Liver (tissue), 10 donors: ENCODE measurements at places on chromosomes 2 and 18.

- DNase-seq, result no peak
Measured at GRCh38 chr2:187917535-187917934, 363.3 kb upstream of the TFPI start.

DNA sequence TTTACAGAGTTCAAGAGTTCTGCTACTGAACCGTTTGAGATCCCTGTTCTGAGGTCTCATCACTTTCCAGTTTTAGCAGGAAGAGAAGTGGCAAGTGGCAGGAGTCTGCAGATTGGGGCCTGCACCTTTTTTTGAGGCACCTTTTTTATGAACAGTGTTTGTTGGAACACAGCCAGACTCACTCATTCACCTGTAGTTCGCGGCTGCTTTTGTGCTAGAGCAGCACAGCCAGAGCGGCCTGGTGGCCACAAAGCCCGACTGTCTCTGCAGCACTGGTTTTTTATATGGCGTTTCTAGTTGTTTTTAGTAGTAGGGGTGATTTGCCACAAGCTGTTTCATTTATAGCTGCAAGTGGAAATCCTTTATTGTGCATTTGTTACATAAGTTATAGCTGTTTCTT, 8.6 kb downstream of the ACP1 start:
- no peak for DNase-seq

DNA sequence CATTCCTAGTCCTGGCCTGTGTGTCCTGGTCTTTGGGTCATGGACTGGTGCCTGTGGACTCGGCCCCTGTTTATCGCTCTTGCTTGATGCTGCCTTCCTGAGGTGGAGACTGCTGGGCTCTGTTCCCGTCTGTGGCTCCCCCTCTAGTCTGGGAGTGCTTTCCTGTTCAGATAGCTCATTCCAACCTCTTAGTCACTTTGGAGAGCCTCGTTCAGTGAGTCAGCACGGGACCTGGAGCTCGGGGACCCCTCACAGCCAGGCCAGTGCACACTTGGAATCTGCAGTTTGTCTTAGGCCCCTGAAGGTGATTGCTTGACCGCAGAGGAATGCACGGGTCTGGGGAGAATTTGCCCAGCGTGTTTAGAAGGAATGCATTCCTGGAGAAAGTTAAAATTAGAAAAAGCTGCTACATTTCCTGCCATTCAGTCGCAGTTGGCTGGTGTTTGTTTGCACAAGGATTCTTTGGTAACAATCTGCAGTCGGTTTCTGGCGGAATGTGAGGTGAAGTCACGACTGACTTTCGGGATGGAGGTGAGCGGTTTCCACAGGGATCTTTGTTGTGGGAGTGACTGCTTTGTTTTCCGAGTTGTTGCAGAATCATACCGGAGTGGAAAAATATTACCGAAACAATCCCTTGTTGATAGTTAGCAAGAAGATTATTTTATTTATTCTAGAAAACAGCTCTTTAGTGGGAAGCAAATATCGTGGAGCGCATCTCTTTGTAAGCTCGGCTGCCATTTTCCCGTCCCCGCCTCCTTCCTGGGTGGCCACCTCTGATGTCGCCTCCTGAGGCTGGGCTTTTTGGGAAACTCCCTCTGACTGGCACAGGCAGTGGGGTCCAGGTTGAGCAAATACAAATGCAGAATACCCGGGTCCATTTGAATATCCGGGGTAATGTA, 29.6 kb downstream of the SH3BP4 start:
- no peak for DNase-seq

GRCh38 chr2:11411768-11412448, 54.1 kb downstream of the E2F6 start:
- no peak for DNase-seq

GRCh38 chr18:29078273-29078672, 901.3 kb upstream of the CDH2 start:
- DNase-seq, result no peak

GRCh38 chr2:217065012-217065290, 205.1 kb upstream of the TNP1 start:
- no peak for DNase-seq

DNA sequence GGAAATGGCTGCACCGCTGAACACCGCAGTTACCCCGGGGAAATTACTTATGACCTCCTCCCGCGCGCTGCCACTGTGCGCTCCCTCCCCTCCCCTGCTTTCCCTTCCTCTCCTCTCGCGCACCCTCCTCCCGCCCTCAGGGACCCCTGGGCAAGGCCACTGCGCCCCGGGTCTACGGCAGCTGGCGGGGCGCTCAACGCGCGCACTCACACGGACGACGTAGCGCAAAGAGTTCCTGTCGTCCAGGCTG, 7.9 kb downstream of the ALPP start:
- no peak for DNase-seq

- DNase-seq, result peak; percentile 33
Measured at GRCh38 chr2:60337142-60337497, 216.3 kb downstream of the BCL11A start.

GRCh38 chr2:189113963-189114362, 65.6 kb downstream of the COL5A2 start:
- no peak for DNase-seq

DNA sequence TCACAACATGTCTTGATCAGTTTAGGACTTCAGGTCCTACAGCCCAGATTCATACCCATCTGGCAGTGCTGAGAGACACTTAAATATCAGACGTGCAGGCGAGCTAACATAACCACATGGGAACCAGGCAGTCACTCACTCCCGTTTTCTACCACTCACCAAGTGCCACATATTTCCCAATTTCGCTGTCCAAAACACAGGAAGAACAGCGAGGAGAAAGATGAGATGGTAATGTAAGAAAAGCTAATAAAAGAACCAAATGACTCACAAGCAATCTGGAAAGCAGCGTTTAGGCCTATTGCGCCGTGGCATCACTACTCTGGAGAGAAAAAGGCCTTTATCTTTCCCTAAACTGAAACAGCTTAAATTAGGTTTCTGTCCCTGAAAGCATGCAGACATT, 647.8 kb upstream of the SLC39A10 start:
- DNase-seq, result no peak

GRCh38 chr2:155944218-155944617, 388.3 kb downstream of the NR4A2 start:
- no peak for DNase-seq

- no peak for DNase-seq
Measured at GRCh38 chr2:159010963-159011362, 42.5 kb downstream of the TANC1 start.

- no peak for DNase-seq
Measured at GRCh38 chr2:50547521-50547920, 484.4 kb downstream of the NRXN1 start.

- no peak for DNase-seq
Measured at GRCh38 chr18:75533209-75533608, 105.7 kb upstream of the SMIM21 start.

DNA sequence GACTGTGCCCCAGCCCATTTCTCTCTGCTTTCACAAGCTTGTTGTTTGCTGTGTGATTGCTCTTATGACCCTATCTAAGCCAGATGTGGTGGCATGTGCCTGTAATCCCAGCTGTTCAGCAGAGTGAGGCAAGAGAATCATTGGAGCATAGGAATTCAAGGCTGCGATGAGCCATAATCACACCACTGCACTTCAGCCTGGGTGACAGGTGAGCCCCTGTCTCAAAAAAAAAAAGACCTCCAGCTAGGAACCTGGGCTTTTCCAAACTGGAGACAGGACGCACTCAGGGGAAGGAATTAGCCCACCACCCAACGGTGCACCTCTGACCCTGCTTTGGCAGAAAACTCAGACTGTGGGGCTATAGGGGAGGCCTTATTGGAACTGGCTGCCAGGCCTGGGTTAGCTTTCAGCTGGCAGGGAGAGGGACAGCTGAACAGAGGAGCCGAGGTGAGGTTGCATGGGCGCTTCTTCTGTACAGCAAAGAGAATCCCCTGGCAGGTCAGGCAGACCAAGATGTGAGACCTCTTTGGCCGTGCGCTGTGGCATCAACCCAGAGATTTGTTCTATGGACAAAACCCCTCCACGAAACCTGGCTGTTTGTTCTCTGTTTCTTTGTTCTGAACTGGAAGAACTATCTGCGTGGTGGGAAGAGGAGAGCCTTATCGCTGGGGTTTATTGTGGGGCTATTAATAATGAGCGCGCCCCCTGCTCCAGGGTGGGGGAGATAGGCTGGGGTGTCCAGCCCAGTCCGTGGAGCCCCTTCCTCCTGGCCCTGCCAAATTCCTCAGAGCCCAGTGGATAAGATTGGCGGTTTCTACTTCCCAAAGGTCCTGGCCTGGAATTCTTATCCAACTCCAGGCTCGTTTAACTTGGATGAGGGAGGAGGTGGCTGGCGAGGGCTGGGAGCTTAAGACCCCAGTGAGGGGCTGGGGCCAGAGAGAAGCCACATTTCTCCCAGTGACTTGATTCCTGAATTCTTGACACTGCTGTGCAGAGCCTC, 38.8 kb upstream of the SMAD7 start:
- DNase-seq, result no peak

DNA sequence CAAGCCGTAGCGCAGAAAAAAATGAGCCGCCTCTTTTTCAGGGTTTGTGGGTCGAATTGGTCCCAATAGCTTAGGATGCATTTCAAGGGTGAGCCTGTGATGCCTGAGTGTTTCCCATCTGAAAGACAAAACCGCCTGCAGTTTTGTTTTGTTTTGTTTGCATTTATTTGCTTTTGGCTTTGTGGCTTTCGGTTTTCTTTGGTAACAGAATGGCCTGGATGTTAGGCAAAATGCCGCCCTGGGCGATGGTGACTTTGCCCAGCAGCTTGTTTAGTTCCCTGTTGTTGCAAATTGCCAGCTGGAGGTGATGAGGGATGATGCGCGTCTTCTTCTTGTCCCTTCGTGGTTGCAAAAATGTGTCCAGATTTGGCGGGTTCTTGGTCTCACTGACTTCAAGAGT, 109.4 kb downstream of the LTBP1 start:
- no peak for DNase-seq

- DNase-seq, result no peak
Measured at GRCh38 chr2:60365556-60365955, 187.9 kb downstream of the BCL11A start.

DNA sequence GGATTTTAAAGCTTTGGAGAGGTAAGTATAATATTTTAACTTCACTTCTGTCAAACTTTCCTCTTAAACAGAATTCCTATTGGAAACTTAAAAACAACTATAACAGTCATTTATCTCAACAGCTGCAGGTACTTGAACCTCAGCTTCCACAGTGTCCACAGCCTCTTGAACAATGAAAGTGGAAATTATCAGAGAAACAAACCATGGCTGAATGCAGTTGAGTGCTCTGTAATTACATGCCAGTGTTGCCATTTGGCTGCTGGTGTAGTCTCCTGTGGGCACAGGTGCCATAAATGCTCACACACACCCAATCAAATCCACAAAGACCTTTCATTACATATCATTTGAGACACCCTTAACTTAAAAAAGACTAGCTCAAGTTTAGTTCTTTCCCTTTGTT, 125.1 kb downstream of the CPS1 start:
- no peak for DNase-seq

DNA sequence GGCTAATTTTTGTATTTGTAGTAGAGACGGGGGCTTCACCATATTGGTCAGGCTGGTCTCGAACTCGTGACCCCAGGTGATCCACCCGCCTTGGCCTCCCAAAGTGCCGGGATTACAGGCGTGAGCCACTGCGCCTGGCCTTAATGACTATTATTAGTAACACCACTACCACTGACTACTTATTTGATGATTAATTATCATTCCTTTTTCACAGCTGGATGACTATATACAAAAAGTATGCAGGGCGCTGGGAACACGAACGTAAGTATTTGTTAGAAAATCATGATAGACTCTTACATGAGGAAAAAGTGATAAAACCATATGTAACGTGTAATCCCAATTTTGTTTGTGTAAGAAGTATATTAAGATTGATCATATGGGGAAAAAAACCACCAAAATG, 21.6 kb downstream of the DARS1 start:
- DNase-seq, result no peak

- no peak for DNase-seq
Measured at GRCh38 chr2:69827796-69828540, 1.5 kb upstream of the GMCL1 start.

DNA sequence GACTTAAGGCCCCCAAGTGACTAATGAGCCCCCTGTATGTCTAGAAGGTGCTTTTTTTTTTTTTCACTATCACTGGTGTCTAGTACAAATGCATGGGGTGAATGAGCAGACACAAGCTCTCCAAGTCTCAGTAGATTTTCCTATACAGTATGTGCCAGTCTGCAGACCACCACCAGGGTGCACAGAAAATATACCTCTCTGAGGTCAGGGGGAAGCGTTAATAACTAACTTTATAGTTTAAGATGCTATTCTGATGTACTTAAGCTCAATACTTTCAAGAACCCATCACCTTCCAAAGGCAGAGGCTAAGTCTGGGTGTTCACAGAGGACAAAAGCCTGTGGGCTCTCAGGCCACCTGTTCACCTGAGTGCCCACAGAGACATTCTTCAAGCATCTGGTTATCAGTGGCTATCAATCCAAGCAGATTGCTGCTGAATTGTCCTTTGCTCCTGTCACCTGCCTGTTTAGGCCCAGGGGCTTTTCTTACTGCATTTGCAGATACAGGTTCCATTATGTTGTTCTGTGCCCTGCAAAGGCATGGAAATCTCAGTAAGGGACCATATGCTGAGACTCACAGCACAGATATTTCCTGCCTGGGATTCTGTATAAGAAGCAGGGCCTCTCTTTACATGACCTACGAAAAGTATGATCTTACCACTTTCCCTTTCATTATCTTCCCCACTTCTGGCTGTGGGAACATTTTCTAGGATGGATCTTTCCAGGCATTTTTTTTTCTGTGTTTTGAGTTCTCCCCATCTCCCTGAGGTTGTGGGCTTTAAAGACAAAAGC, 534.6 kb downstream of the TNS1 start:
- DNase-seq, result no peak

DNA sequence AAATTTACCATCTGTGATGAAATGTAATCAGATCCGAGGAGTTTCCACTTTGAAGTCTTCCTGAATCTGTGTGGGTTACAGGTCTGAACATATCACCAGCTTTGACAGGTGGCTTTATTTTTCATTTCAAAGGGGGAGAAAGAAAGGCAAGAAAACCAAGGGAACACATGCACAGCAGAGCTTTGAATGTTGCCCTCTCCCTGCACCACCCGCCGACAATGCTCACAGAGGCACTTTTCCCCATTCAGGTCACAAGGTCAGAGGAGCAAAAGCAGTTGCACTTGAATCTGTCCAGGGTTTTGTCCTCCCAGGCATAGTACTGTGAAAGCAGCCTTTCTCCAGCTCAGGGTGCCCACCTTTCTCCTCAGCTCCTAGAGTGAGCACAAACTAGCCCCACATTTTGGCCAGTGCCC, 130.2 kb downstream of the OSR1 start:
- DNase-seq, result no peak

DNA sequence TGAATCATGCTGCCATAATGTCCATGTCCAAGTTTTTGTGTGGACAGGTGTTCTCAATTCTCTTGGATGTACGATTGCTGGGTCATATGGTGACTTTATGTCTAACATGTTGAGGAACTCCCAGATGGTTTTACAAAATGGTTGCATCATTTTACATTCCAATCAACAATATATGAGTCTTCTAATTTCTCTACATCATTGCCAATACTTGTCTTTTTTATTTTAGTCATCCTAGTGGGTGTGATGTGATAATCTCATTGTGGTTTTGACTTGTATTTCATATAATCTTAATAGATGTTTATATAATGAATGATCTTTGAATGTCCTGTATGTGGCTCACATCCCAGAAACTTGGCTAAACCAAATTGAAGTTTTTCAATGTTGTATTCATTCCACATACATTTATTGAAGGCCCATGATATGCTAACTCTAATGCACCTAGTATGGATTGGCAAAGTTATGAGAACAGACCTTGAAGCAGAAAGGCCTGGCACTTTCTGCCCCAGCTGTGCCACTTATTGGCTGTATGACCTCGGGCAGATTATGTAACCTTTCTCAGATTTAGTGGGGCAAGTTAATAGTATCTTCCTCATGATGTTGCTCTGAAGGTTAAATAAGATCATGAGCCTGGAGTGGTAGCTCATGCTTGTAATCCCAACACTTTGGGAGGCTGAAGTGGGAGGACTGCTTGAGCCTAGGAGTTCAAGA, 205.4 kb downstream of the RAB3GAP1 start:
- DNase-seq, result no peak
